Activated naive CD8-positive, alpha-beta T cell treated with anti-CD3 and anti-CD28 coated beads, Interleukin-2, amount 10 ng/mL, durations not matched to agents 7 days and 5 days (primary cell): ENCODE measurements at places on chromosomes 11 and 22. TPM values are rescaled to one million over a fixed set of nuclear protein-coding genes. Genes with fewer than 3 reads are reported as not detected.

OR52A1 gene
- total RNA-seq: not detected

DNA sequence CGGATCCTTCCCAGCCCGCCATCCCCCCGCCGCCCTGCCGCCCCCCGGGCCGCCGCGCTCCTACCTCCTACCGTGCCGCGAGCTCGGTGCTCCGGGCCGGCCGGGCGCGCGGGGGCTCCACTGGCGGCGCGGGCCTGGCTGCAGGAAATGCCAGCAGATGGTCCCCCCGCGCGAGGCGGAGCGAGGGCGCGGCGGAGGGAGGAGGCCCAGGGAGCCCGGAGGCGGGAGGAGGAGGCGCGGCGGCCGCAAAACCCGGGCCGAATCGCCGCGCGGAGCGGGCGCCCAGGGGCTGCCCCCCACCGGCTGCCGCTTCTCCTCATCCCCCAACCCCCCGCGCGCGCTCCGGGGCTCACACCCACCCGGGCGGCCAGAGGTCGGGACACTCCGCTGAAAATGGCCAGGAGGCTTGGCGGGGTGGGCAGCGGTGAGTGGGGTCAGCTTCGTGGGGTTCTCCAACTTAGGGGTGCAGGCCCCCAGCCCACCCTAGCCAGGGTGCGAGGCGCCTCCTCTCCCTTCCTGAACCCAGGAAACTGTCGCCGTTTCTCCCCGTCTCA is at the start of gene OSBPL5:
Gene OSBPL5, minus strand, starts transcription at position 159 of the 554 bp plus-strand sequence. CDS start 36,162 bp downstream, outside the sequence.
- H3K27ac ChIP-seq: peak within 1 kb of the TSS; percentile 18
- DNase-seq: peak; percentile 79
- H3K4me3 ChIP-seq: peak within 1 kb of the TSS; percentile 73
- H3K36me3 ChIP-seq: no peaks in the 10 kb centered on the region

DNA sequence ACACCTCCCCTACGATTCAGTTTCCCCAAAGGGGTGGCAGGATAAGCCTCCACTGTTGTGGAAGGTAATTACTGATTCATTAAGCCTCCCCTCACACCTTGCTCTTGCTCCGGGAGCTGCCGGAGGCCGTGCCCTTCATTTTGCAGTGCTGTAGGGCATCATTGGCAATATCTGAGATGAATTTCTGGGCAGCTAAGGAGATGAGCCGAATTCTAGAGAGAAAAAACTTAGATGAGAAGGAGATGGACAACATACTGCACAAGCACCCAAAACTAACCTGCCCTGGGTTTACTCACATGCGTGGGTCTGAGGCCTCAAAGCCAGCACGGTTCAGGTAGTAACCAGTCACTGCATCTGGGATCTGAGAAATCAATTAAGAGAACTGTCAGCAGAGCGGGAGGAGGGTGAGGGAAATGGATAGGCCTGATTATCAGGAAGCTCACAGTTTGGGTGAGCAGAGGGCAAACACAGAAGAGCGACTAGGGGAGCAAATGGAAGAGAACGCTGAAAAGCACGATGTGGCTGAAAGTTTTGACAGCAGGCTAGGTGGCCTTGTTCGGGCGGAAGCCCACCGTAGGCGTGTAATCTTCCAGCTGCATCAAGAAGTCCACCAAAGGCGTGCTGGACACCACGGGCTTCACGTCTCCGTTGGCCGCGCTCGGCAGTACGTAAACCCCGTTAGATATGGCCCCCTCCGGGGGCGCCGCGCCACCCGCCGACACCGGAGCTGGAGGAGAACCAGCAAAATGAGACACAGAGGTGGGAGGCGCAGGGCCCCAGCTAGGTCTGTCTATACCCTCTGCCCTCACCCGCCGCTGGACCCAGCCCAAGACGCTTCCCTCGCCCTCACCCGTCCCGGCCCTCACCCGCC is 689 bp downstream of the TAF10 start:
- peaks cover 35% of the 10 kb centered on the region for H3K4me1 ChIP-seq
- no peaks in the 10 kb centered on the region for H3K27me3 ChIP-seq
- peaks cover 35% of the 10 kb centered on the region for H3K36me3 ChIP-seq
- DNase-seq: peak; percentile 24

DNA sequence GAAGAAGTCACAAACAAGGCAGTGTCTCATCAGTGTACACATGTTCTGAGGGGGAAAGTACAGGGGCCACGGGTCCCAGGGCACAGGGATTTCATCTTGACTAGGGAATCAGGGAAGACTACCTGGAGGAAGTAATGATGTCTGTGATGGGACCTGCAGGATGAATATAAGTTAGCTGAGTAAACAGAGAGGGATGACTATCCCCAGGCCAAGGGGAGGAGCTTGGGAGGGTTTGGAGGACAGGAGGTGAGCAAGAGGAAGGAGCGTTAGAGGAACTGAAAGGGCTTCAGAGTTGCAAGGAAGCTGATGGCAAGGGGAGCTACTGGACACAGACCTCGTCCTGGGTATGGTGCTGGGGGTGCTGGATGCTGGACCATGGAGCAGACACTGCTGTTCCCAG is 56.4 kb downstream of the TRAF6 start:
- DNase-seq: no peak
- H3K27ac ChIP-seq: no peak overlapping the region
- H3K36me3 ChIP-seq: no peaks in the 10 kb centered on the region
